AG09309 (cell line): ENCODE measurements at places on chromosomes 6 and 20.

DNA sequence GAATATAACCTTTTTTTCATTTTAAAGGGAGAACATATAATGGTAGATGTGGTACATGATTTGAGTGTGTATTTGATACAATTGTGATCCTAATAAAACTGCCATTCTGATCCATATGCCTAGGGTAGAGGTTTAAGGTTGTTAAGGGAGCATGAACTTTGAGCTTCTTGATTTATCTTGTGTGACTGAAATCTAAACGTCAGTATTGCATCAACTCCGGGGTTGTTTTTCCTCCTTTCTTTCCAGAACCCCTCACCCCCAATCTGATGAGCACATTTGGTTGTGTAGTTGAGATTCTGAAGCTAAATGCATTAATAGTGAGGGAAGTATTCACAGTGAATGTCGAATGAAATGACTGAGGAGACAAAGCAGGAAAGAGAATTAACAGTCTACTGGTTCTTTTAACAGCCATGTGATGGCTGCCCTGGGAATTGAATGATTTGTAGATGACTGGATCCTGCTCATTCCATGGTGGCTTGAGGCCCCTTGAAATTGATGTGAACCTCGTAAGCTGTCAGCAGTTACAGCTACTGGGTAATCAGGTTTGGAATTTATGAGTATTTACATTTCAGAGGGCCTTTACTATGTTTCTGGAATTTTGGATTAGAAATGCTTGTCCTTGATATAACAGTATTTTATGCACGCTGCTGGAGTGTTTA is 44.8 kb downstream of the FARS2 start:
- no peak for DNase-seq

- no peak for DNase-seq
These were observed 93.2 kb downstream of the CD40 start for GRCh38 chr20:46211331-46211722.

DNA sequence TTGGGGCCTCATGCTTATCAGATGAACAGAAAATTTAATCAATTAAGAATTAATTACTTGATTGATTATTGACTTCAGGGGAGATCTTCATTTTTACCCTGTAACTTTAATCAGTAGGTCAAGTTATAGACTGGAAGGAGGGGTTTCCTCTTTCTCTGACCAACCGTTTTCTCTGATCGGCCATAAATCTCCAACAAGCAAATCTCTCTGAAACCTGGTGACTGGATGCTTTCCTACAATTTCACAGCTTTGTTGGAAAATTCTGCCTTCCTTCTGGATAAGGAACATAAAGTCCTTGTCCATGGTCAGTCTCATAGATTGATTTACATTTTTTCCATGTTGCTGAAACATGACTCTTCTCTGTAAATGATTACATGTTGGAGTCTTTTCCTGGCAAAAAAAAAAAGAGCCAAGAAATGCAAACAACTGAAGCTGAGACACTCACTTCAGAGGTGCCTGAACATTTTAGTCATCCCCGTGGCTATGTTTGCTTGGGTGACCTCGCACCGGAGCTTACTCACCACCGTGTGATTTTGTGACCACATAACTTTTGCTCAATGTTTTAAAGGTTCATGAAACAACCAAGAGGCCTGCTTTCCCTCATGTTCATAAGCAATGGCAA is 31.0 kb downstream of the IRF4 start:
- DNase-seq, result peak; percentile 57

GRCh38 chr6:33104887-33105286 is 29.1 kb downstream of the HLA-DPB1 start:
- DNase-seq, result no peak

GRCh38 chr6:164252948-164253347 is 838.4 kb downstream of the QKI start:
- DNase-seq, result no peak

GRCh38 chr6:134520181-134521115 is 202.5 kb upstream of the SGK1 start:
- no peak for DNase-seq

DNA sequence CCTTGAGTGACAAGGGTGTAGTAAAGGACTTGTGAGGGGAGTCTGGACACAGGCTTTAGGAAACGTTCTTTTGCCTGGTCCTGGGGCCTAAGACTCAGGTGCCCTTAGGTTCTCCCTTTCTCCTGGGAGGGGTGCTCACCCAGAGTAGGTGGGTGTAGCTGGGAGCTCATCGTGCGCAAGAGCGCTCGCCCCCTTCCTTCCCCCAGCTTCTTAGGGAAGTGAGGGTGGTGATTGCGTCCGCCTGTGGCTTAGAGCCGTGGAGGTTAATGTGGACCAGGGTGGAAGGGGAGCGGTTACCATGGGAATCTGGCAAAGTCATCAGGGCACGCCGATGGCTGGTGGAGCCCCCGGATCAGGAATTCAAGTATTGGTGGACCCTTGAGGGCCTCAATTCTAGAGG is 3.3 kb upstream of the AARS2 start:
- DNase-seq, result no peak

GRCh38 chr6:118288355-118289124 is 259.6 kb upstream of the PLN start:
- DNase-seq, result no peak

GRCh38 chr20:46117704-46118467 is at the start of gene CD40:
TSS of gene CD40 (plus strand) at chr20:46118314. CDS start at chr20:46118344, 30 bp downstream.
- no peak for DNase-seq

DNA sequence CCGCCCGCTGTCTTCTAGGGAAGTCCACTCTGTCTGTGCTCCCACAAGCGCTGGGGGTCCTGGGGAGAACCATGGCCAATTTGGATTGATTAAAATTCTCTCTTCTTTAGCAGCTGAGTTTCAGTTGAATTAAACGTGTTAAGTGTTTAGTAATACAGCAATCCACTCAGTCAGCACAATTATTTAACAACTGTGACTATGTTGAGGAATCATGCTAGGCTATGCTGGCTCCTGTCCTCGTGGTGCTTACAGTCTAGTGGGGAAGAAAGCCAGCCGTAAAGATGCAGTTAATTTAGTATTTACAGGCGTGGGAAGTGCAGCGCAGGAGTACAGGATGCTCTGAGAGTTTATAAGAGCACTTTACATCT is 88.9 kb upstream of the FOXP4 start:
- DNase-seq, result no peak

GRCh38 chr6:48881551-48881950 is 581.5 kb downstream of the MMUT start:
- DNase-seq, result no peak

DNA sequence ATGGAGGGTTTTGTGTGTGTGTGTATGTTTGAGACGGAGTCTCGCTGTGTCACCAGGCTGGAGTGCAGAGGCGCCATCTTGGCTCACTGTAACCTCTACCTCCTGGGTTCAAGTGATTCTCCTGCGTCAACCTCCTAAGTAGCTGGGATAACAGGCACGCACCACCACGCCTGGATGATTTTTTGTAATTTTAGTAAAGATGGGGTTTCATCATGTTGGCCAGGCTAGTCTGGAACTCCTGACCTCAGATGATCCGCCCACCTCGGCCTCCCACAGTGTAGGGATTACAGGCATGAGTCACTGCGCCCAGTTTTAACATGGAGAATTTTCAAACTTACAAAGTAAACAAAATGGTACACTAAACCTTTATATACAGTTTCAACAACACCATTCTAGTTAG is 22.8 kb downstream of the AMD1 start:
- DNase-seq, result no peak

- no peak for DNase-seq
These were observed 252.1 kb downstream of the DOK5 start for GRCh38 chr20:54727490-54727889.

DNA sequence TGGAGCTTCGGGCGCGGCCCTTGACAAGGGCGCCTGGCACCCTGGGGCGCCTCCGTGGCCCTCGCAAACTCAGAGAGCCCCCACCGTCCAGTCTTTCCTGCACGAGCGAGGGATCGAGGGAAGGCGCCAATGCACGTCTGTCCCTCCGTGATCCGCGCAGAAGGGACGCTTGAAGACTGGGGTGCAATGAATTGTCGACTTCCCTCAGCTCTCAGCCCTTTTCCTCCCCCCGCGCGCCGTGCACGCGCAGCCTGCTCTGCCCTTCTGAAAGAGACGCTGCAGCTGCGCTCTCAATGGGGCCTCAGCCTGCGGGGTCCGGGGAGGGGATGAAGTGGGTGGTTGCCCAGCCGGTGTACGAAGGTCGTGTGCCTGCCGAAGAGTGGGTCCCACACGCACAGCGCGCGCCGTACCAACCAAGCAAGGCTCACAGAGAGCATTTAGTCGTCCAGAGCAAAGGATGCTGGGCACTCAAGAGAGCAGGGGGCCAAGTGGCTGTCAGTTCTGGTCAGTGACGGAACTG is 5.5 kb upstream of the SOX4 start:
- DNase-seq, result no peak

DNA sequence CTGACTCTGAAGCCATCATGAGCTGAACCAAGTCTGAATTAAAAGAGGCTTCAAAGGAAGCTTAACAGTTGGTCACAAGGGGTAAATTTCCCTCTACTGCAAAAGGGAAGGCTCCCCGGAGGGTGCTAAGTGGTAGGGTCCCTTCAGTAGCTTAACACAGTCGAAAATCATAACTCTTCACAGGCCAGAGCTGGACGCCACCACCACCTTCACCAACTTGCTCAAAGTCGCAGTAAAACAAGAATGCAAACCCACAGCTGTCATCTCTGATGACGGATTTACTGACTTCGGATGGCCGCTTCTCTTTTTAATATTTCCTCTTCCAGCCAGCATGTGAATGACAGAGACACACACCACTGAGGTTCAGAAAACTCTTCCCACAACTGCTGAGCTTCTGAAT is 144.7 kb upstream of the FBXL4 start:
- DNase-seq, result no peak

DNA sequence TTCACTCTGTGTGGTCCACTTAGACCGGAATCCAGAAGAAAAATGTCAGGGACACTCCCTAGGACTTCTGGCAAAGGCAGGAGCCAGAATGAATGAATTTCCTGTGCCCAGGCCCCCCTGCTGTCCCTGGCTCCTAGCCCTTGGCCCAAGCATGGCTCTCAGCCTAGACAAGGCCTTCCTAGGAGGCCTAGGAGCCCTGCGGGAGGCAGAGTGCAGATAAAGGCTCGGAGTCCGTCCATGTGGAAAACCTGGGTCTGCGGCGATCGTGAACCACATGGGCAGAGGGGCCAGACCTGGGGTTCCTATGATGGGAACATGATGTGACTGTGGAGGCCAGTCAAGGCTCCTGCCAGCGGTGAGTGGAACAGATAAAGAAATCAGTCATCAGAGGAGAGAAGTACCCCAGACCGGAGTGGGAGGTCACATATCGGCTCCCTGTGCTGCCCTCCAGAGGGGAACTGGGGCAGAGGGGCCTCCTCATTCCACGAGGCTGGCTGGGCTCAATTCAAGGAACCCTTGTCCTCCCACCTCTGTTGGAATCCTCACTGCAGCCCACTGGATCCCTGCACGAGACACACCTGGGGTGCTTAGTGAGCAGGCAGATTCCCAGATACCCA is 5.9 kb upstream of the VSTM2L start:
- DNase-seq, result no peak

DNA sequence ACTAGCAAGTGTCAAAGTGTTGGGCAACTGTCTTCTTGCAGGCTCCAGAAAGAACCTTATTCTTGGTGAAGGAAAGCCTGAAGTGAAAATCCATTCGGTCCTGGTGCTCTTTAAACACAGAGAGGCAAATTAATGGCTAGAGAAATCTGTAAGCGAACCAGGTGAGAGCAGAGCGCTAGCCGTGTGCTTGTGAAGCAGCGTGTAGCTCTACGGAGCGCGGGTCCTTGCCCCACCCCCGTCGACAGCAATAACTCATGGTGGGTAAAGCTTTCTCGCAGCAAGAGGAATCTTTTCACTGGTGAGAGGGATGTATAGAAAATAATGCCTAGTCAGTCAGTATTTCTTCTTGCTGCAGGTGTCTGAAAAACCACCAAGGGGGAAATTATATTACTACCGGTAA is 37.0 kb upstream of the EMILIN3 start:
- no peak for DNase-seq

DNA sequence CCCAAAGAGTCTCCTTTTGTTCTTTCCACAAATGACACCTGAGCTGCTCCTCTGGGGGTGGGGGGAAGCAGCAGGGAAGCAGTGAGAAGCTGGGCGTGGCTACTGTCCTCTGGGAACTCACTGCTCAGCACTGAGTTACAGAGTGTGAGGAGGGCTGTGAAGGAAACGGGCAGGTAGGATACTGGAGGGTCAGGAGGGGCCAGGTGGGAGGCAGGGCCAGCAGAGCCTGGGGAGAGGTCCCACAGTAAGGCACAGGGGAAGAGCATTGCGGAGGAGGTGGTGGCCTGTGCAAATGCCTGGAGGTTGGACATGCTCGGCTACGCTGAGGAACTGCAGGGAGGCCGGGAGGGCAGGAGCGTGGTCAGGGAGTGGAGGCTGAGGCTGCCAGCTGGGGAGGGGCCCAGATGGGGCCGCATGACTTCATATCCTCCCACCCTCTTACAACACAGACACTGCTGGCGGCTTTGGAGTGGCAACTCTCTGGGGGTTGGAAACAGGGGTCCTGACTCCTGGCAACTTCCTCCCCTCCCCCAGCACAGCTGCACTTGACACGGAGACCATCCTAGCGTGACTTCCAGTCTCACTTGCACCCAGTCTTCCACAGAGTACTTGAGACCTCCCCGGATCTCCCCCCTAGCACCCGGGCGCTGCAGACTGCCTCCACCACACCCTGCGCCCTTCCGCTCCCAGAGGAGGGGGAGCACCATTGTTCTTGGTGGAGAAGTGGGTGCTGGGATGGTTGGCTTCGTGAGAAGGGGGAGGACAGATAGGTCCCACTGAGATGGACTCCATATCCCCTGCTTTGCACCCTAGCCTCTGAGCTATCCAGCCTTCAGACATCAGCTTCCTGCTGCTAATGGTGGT is 34.2 kb downstream of the RBM38 start:
- DNase-seq, result no peak

DNA sequence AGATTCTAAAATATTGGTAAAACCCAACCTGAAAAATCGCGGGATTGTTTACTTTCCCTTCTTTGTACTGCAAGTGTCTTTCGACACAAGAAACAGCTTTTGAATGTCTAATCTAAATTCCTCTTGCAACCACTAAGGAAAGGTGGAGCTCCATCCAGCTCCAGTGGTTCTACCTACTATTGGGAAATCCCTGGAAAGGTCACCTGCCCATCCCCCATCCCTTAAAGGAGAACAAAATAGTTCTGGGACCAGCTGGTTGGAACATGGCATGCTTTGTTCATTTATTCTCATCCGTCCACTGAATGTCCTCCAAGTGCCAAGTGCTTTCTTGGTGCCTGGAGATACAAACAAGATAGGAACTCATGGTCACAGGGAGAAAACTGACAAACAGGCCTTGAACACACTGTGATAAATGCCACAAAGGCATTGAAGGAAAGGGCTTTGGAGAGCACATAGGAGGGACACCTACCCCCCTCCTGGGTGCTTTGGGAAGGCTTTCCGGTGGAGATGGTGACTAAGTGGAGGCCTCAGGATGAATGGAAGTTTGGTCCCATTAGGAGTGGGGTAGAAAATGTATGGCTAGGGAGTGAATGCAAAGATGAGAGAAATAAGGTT is 2.3 kb upstream of the CITED2 start:
- no peak for DNase-seq

GRCh38 chr6:35368038-35368887 is 25.9 kb downstream of the PPARD start:
- DNase-seq, result no peak
